ENCODE measurements at places on chromosomes 13 and 19.

- peak; percentile 91 for DNase-seq
Measured at GRCh38 chr19:45478454-45479238, 10.8 kb downstream of the FOSB start.

- DNase-seq, result no peak
Measured at GRCh38 chr13:27968316-27969081, 616 bp downstream of the CDX2 start.

DNA sequence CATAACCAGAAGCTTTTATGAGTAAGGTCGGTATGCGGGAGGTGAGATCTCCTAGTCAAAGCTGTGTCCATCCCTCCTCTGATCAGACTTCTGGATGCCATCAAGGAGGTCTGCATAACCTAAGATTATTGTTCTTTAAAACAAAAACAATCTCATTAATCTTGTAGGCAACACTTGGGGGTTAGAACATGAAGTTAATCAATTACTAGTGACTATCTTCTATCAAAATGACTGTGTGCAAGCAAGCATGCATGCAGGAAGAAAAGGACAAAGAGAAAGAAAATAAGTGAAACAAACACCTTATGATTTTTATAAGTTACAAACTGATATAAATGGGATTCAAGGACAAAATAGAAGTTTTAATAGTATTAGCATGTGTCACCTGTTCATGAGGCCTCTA, 2435.9 kb upstream of the PCDH20 start:
- DNase-seq, result no peak

GRCh38 chr13:60701895-60702294, 304.9 kb downstream of the TDRD3 start:
- no peak for DNase-seq
